ENCODE measurements at places on chromosomes 3 and 15.

DNA sequence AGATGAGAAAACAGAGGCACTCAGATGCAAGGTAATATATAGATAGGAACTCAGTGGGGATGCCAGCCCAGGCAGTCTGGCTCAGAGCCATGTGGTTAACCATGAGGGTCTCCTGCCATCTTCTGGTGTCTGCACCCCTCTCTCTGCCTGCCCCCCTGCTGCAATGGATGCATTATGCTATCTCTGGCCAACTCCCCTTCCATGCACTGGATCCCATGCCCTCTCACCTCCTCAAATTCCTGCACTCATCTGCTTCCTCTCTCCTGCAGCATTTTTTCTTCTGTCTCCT is 163.2 kb downstream of the STT3B start:
- DNase-seq = no peak

DNA sequence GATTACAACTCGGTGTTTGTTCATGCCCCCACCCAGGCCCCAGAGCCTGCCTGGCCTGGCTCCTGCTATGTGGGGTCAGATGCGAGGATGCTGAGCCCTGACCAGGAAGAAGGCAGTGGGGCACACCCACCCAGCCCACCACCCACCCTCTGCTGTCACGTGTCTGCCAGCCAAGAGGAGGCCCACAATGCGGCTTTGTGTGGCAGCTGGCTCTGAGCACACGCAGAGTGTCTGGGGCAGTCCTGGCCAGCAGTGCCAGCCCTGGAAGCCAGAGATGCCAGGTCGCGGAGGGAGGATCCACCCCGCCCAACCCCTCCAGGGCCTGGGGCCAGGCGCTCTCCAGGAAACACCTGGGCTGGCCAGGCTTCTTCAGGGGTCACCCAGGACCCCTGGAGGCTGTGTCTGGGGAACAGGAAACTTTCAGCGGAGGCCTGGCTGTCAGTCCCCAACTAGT is 26.4 kb upstream of the KLF13 start:
- DNase-seq = no peak

GRCh38 chr3:190746986-190747385 is 115.5 kb downstream of the GMNC start:
- no peak for DNase-seq

DNA sequence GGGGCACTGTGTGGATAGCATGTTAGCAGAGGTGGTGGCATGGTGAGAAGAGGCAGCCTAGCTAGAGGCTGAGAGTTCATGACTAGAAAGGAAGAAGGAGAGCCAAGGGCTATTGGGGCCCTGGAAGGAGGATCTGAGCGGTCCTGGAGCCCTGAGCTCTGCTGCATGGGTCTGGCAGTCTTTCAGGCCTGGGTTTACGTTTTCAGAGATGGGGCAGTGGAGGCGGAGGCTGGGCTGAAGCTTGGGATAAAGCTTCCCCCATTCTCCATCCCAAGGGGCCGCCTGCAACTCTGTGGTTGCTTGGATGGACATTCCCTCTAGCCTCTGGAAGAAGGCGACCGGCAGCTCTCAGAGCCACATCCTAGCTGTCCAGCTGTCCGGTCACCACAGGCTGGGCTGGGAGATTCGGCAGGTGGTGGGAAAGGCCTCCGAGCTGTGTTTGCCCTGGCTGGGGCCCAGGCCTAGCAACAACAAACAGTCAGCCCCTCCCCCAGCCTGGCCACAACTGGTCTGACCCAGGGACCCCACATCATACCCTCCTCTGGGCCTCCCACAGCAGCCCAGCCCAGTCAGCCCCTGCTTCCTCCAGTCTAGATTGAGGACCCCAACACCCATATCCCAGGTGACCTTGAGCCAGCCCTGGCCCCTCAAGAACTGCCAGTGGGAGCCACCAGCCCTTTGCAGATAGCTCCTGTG is 1.8 kb upstream of the SLC38A3 start:
- no peak for DNase-seq

DNA sequence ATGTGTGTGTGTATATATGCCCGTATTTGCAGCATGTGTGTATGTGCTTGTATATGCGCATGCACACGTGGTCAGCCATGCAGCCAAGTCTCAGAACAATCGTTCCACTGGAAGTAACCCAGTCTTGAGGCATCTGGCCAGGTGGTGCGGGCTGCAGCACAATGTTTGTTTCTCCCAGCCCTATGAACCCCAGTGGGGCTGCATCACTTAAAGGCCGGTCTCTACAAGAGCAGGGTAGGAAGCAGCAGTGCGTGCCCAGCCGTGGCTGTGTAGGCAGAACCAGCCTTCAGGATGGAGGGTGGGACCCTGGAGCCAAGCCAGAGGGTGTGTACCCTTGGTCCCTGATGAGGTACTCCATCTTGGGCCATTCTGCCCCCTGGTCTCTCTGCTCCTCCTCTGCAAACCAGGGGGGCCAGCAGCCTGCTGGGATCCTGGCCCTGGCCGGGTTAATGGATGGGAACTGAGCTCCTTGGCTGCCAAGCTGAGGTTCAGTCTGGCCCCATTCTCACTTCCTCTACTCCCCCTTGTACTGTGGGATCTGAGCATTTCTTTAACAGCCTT is 11.8 kb downstream of the KLF13 start:
- no peak for DNase-seq

DNA sequence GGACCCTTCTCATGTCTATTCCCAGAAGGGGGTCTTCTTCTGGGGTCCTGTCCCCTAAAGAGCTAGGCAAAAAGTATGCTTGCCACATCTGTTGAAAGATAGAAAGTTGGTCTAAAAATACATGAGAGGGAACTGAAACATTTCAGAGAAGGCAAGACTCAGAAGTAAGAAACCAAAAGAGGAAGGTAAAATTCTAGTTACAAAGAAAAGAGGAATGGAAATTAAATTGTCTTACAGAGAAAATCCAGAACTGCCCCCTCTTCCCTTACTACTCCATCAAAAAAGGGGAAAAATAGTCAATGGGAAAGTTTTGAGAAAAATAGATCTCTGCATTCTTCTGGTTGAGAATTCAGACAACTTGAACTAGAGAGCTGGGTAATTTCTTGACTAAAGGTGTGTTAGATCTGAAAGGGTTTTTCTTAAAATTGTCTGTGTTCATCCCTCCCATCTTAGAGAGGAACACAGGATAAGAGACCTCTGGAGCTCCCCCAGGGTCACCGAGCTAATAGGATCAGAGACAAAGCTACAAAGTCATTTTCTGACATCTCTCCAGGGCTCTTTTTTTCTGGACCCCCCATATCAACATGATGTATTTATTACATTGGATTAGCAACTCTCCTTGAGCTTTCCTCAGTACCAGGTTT is 32.3 kb upstream of the CCR2 start:
- no peak for DNase-seq

- no peak for DNase-seq
These were observed 1489.2 kb upstream of the GBE1 start for GRCh38 chr3:83250613-83251012.

DNA sequence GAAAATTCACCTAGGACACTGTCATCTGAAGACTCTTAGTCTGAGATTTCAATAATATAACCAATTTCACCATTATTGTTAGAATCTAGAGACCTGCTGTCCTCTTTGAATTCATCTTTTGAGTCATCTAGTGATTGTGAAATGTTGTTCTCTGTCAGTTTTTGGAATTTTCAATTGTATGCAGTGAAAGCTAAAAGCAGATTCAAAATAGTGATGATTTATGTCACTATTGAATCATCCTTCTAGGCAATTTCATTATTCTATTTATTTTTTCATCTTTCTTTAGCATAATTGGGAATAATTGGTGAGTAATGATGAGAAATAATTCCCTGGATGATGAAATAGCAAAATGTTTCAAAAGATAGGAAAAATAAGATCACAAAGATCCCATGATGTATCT is 101.7 kb upstream of the EIF1B start:
- no peak for DNase-seq

DNA sequence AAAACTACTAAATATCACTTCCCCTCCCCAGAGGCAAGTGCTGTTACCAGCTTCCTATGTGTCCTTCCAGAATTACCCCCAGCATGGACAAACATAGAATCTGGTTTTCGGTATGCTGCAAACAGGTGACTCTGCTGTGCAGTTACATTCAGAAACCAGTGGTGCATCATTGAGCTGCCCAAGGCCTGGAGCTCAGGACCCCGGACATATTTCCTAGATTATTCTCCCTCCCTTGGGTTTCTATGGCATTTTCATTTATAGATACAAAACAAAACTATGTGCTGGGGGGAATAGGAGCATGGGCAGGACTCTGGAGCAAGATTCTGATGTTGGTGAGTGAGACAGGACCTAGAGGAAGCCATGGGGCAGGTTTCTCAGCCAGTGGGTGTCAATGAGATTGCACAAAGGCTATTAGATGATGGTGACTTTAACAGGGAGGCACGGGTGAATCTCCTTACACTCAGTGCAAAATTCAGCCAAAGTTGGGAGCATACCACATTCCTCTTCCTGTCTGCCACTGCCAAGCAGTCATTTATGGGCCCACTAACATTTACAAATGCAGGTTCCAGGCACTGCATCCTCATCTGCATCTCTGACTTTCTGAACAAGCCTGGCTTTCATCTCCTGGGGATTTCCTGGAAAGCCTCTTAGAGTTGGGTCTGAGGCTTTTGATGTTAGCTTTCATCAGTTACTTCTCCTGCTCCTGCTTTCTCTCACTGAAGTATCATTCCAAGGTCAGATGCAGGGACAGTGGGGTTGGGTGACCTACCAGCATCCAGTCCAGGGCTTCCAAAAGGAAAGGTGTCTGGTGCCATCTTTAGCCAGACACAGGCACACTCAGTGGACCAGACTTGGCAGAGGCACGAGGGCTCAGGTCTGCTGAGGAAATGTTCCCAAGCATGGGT is 44.5 kb downstream of the CMTM7 start:
- no peak for DNase-seq

DNA sequence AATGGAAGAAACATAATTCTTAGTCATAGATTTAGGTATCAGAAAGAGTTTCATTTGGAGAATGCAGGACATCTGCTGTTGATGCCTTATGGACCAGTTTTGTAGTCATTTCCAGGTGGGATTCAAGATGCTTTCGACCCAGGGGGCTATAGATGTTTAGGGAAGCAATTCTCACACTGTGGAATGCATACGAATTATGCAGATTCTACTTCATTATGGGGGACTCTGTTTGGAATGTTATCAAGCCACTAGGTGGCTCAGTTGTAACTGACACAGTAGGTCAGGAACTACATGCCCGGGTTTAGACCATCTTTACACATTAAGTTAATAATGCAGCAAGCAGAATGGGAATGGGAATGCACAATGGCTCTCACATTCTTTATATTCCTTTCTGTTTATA is 1359.8 kb downstream of the ZPLD1 start:
- no peak for DNase-seq

DNA sequence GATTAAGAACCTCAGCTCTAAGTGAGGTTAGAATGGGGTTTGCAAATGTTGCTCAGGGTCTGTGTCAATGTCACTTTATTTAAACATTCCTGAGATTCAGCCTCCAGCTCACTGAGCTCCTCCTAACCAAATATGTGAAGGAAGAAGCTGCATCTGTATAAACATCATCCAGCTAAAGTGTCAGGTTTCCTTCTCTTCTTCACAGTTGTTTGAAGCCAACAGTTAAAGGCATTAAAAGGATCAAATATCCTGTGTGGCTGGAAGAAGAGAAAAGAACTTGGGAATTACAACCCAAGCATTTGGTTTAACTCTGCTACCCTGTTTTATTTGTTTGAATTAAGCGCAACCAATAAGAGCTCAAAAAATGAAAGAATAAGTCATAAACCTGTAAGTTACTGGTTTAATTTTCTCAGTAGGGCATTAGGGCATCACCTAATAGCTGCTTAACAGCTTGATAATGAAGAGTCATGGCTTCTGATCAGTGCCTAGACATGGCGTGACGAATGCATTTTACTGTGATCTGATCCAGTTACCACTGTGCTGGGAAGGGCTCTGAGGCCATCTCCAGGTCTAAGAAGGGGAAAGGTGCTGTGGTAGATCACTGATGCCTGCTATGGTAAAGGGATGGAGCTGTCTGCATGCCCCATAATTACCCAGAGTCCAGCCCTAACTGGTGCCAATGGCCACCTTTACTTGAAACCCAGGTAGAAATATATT is 165.7 kb upstream of the TSC22D2 start:
- no peak for DNase-seq

- DNase-seq = no peak
These were observed 181.8 kb downstream of the MCTP2 start for GRCh38 chr15:94412979-94413746.

GRCh38 chr15:29376590-29376989 is 107.0 kb upstream of the NSMCE3 start:
- no peak for DNase-seq

DNA sequence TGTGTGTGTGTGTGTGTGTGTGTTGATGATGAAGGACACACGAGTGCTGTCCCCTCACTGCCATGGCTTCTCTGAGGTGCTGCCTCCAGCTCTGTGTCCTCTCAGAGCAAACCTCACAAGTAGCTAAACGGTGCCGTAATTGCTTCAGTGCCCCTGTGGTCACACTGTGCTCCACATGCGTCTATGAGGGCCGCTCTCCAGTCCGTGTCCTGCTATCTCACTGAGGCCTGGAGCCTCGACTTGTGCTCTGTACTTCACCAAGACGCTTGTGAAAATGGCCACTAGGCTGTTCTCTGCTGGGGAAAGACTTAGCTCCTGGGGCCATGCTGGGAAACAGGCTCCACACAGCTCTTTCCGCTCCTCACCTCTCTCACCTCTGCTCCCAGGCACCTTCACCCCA is 65.4 kb upstream of the CGNL1 start:
- no peak for DNase-seq

- DNase-seq = no peak
These were observed 334.5 kb upstream of the UMPS start for GRCh38 chr3:124395584-124396338.

GRCh38 chr15:75230551-75231371 is 27.4 kb upstream of the GOLGA6C start:
- DNase-seq = no peak

GRCh38 chr3:194447657-194448056 is 39.1 kb downstream of the ATP13A3 start:
- no peak for DNase-seq

GRCh38 chr3:152243721-152244516 is 24.8 kb upstream of the MBNL1 start:
- peak; percentile 20 for DNase-seq

DNA sequence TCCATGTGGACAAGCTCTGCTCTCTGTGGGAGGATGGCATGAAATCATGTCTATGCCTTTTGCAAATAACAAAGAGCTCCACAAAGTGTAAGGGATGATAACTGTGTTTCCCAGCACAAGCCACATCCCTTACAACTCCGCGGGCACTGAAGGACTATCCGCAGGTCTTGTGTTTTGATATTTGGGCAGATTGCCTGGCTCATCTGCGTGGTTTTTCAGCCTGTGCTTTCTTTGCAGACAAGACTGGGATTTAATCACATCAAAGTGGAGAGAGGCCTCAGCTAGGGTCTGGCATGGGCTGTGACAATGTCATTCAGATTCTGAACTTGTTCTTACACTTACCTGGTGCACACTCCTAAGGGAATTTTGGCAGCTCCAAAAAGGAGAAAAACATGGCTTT is 30.2 kb upstream of the CA12 start:
- DNase-seq = no peak

DNA sequence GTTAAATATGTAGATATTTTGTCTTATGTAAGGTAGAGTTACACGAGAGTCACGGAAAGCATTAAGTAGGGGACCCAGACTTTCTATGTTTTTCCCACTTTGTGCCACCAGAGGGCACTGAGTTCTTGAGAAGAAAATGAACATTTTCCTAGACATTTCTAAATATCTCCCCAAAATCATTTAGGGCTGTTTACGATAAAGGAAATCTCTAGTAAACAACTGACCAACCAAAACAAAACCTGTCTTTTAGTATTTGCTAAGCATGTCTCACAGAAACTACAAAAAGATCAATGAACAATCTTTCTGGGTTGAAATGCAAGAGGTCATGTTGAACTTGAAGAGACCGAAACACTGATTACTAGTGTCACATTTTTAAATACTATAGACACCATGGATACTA is 16.1 kb downstream of the POU1F1 start:
- peak; percentile 28 for DNase-seq
